ENCODE measurements at places on chromosomes 16 and 17.

- DNase-seq = peak; percentile 85
Measured at GRCh38 chr17:61251939-61252865, 147.4 kb upstream of the TBX2 start.

GRCh38 chr16:10356870-10357842 is 28.7 kb upstream of the ATF7IP2 start:
- no peak for DNase-seq

- DNase-seq = no peak
Measured at GRCh38 chr16:84396537-84397008, 28.2 kb downstream of the ATP2C2 start.

GRCh38 chr17:81228834-81229665 is 6.3 kb upstream of the CEP131 start:
- DNase-seq = no peak

DNA sequence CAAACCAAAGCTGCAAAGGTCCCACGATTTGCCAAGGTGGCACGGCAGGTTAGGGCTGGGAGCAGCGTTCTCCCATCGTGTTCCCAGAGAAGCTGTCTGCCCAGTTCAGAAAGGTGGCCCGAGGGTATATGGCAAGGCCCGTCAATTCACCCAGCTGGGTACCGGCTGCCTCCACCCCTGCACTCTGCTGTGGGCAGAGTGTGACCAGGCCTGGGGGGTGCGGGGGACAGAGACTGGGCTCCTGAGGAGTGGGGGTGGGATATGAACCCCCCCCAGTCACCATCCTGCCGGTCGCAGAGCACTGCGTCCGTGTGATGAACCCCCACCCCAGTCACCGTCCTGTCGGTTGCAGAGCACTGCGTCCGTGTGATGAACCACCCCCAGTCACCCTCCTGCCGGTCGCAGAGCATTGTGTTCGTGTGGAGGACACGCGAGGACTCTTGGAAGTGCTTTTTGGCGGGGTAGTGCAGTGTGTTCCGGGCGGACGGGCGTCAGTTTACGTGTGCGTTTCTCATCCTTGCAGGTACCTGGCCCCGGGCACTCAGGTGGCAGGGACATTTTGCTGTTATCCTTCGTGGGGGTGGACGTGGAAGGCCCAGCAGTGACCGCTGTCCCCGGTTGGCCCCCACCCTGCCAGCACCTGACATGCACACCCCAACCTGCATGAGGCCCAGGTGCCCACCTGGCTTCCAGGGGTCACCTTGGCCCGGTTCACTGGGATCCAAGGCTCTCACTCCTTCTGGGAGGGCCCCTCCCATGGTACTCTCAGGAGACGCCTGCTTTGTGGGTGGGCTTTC is 2.7 kb upstream of the FASN start:
- no peak for DNase-seq

DNA sequence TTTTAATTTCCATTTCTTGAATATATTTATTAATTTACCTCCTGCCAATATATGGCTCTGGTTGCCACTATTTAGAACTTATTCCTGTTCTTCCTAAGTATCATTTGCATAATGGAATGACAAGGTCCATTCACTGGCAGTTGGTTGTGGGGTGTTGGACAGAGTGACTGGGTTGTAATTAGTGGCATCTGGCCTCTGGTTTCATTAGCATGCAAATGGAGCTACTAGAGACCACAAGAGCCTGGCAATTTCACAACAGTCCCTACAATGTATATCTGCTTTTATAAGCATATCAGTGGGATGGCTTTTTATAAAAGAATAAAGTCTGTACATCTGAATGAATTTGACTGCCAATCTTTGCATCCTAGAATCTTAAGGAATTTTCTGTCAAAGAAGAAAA is 1030.9 kb upstream of the CDH8 start:
- DNase-seq = no peak

DNA sequence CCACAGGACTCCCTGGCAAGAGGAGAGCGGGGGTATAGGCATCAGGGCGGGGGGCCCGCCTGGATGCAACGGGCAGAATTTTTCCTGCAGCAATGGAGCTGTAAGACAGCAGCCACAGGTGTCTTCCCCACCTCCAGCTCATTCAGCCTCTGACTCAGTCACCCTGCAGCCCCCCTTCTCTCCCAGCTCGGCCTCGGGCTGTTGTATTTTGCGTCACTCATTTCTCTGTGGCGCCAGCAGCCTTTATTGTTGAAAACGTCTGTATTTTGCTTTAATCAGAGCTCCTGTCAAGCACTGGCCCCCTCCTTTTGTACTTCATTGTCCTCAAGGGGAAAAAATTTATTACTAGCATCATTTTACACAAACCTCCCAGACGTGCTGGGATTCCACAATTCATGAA is 117.7 kb downstream of the WSCD1 start:
- no peak for DNase-seq

GRCh38 chr17:19787733-19788357 is 39.7 kb upstream of the ALDH3A1 start:
- no peak for DNase-seq

- DNase-seq = no peak
Measured at GRCh38 chr17:34370376-34370996, 7.5 kb upstream of the CCL1 start.

GRCh38 chr17:74981318-74981978 is 6.0 kb upstream of the CDR2L start:
- DNase-seq = no peak

GRCh38 chr16:85600530-85601271 is 12.4 kb upstream of the GSE1 start:
- no peak for DNase-seq

GRCh38 chr16:72612718-72613117 is 435.2 kb downstream of the ZFHX3 start:
- no peak for DNase-seq

GRCh38 chr17:61410141-61411010 is 10.7 kb downstream of the TBX2 start:
- peak; percentile 70 for DNase-seq

GRCh38 chr17:17971431-17972125 is 622 bp downstream of the TOM1L2 start:
- DNase-seq = no peak

- no peak for DNase-seq
Measured at GRCh38 chr17:8606401-8606800, 24.1 kb downstream of the MYH10 start.

DNA sequence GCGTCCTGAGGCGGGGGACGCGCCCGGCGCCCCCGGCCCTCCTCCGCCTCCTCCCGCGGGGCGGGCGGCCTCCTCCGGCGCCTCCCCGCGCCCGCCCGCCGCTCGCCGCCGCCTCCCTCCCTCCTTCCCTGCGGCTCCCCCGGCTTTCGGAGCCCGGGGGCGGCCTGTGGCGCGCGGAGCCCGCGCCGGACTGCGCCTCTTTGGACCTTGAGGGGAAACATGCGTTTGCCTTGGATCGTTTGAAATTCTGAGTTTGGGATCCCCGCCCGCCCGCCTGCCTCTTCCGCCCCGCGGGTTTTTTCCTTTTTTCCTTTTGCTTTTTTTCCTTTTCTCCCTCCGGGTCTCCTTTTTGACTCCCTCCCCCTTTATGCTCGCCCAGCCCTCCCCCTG is 390 bp downstream of the ZNRF1 start:
- peak; percentile 70 for DNase-seq

DNA sequence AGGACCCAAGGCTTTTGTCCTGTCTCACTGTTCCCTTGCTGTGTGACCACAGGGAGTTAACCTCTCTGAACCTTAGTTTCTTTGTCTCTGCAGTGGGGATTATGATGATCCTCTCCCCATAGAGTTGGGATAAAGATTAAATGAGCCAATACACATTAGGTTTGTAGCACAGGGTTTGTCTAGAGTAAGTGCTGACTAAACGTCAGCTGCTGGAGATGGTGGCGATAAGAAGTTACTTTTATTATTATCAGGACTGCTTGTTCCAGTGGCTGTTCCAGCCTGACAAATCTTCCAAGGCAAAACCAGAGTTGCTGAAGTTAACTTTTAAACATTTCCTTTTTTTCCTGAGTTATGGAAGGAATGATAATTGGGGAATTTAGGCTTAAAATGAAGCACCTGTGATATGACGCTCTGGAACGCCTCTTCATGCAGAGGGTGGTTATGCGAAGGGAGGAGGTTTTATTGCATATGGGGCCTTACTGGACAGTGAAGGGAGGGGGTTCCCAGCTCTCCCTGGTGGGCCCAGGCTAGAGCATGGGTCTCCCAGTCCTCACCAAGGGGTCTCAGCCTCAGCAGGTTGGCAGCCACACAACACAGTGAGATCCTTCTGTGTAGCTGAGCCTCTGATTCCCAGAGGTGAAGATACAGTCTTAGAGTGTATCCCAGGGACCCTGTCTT is 35.8 kb downstream of the PLCG2 start:
- no peak for DNase-seq

DNA sequence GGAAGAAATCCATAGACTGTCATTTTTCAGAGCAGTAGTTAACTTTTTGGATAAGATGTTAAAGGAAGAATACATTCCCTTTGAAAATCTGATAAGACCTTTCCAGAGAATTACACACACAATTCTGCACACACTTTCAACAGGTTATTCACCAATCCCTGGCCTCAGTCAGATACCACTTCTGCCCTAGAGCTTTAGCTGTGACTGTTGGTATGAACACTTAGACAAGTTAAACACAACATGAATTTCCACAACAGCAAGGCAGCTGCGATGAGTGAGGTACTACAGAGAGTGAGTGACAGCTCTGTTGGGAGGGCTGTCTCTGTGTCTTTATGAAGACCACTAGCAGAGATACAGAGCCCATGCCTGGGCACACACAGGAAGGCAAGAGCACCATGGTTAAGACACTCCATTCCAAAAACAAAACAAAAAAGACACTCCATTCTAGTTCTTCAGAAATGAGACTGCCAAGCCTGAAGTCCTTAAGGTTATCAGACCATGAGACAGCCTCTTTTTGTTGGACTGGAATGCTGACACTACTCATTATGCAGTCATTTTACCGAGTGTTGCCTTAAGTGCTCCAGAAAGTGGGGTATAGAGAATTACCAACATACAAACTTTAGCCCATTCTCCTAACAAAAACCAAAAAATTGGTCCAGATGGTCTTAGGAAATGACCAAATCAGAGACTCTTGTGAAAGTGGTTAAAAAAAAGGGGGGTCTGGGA is 42.4 kb downstream of the TOM1L2 start:
- no peak for DNase-seq

- no peak for DNase-seq
Measured at GRCh38 chr17:45961206-45961605, 37.8 kb upstream of the STH start.

Measured in left forelimb (tissue), 1 donor.